Esophagus mucosa (tissue), 1 donor: ENCODE measurements at places on chromosomes 3 and 15. TPM values are rescaled to one million over a fixed set of nuclear protein-coding genes. Genes with fewer than 3 reads are reported as not detected.

The FETUB gene
- not detected for total RNA-seq

The SAMMSON gene
- total RNA-seq = not detected

The FGF7 gene
- total RNA-seq = 2.0 TPM

The CLCN2 gene
- total RNA-seq = 3.4 TPM

The SPINT1 gene
- total RNA-seq = 127 TPM

The CCDC9B gene
- total RNA-seq = 21.3 TPM

The RTP4 gene
- 1.8 TPM for total RNA-seq

The SEMA3B gene
- 2.4 TPM for total RNA-seq

The NR2E3 gene
- 0.56 TPM for total RNA-seq

The A4GNT gene
- total RNA-seq = not detected

The ZNF860 gene
- total RNA-seq = 2.9 TPM
